Esophagus muscularis mucosa (tissue), 4 donors: ENCODE measurements at places on chromosomes 2 and 18.

- no peak for DNase-seq
These were observed 77.1 kb downstream of the HS1BP3 start for GRCh38 chr2:20573620-20574422.

DNA sequence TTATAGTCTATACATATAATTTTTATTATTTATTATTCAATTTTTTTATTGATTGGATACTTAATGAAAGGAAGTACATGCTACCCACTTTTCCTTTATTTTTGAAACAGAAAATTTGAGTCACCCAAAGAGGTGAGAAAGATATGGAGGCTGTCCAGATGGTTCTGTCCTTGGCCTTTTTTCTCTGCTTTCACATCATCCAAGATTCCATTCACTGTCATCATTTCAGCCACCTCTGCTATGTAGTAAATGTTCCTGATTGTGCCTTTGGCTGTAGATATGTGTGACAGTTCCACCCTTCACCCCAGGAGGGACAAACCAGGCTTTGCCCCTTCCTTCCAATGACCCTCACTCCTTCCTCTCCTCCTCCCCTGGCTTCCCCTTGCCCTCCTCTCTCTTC, 675.7 kb upstream of the ID2 start:
- DNase-seq: no peak

- DNase-seq: no peak
These were observed 294.7 kb downstream of the MEIS1 start for GRCh38 chr2:66729416-66730330.

GRCh38 chr18:55974521-55974920, 386.5 kb upstream of the TCF4 start:
- DNase-seq: peak; percentile 34

- no peak for DNase-seq
These were observed 35.4 kb downstream of the NTSR2 start for GRCh38 chr2:11634584-11634983.

GRCh38 chr2:70943205-70943871, 7.6 kb downstream of the ATP6V1B1 start:
- no peak for DNase-seq
